ENCODE measurements at places on chromosomes 12 and 14.

- no peak for DNase-seq
Observed at GRCh38 chr12:101038289-101038871, 171.7 kb downstream of the SLC5A8 start.

GRCh38 chr12:55719371-55719770 lies 822 bp upstream of the RDH5 start:
- DNase-seq: no peak

- no peak for DNase-seq
Observed at GRCh38 chr12:1920436-1920835, 2.0 kb upstream of the CACNA2D4 start.

- peak; percentile 36 for DNase-seq
Observed at GRCh38 chr14:102795060-102795925, 18.0 kb downstream of the TRAF3 start.

DNA sequence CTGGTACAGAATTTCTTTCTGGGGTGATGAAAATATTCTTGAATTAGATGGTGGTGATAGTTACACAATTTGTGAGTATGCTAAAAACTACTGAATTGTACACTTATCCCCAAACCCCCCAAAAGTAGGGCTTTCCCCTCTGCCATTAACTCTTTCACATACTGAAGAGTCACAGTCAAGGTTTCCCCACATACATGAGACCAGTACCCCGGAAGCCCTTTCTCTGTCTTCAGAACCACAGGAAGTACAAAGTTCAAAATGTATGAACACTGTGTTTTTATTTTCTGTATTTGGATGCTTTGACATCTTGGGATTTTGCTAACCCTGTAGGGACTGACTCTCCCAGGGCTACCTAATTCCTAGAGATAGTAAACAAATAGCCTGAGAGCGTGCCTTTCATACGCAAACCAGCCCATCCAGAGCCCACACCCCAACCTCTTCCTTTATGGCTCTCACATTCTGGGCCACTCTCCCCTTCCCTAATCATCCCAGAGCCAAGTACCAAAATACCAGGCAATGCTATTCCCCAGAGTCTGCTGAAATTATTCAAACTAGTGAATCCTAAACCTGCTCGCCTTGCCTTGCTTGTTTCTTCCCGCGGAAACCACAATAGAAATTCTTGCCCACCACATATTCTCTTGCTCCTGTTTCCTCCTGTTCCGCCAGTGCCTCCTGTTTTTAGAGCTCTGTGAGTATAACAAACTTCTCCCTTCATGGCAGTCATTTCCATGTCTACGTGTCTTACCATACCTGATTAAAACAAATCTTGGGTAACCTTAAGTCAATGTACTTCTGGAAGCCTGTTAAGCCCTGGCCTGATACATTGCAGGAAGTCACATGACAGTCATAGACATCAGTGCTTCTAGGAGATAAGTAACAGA lies 524.8 kb downstream of the FUT8 start:
- no peak for DNase-seq

- no peak for DNase-seq
Observed at GRCh38 chr12:11752403-11753149, 103.1 kb downstream of the ETV6 start.

- no peak for DNase-seq
Observed at GRCh38 chr14:61549425-61549824, 145.9 kb upstream of the HIF1A start.

- no peak for DNase-seq
Observed at GRCh38 chr12:5047094-5047493, 3.4 kb downstream of the KCNA5 start.

DNA sequence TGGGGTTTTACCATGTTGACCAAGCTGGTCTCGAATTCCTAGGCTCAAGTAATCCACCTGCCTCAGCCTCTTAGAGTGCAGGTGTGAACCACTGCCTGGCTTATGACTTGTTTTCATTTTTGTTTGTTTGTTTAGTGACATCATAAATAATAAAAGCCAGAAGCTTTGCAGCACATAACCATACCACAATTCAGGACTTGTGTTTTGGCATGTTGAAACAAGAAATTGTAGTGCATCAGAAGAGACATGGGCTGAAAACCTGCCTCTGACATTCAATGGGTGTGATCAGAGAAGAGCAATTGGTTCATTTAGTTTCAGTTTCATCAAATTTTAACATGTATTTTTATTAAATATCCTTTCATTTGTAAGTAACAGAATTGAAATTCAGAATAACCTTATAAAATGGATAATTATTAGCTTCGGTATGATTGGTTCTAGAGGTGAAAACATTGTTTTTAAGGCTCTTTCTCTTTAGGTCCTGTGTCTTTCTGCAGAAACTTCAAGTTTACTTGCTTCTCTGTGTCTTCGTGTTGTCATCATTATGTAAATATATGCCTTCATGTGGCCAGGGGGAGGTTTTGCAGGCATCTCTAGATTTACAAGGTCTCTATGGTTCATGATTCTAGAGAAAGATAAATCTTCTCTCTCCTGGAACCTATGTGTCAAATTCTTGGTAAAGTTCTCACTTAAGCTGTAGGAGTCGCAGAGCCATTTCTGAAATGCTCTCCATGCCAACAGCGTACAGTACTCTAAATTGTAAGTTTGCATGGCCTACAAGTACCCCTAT lies 312.0 kb downstream of the KCNC2 start:
- no peak for DNase-seq

- no peak for DNase-seq
Observed at GRCh38 chr12:3005736-3006135, 46.5 kb downstream of the TEAD4 start.

DNA sequence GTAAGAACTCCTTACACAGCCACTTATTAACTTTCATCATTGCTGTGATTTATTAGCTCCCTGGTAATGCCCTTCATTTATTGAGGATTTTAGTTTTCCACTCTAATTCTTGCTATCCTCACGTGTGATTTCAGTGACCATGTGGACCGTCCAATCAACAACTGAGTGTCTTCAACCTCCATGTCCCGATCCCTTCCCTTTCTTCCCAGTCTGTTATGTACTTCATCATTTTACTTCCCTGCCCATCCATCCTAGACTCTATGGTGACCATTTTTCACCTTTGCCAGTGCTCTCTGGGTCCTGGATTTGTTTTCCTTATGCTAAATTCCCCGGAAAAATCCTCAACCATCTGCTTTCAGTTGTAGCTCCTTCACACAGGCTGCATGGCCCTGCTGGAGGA lies 111.0 kb downstream of the MSRB3 start:
- DNase-seq: no peak

GRCh38 chr12:21828136-21828775 lies 53.8 kb upstream of the KCNJ8 start:
- DNase-seq: peak; percentile 5

DNA sequence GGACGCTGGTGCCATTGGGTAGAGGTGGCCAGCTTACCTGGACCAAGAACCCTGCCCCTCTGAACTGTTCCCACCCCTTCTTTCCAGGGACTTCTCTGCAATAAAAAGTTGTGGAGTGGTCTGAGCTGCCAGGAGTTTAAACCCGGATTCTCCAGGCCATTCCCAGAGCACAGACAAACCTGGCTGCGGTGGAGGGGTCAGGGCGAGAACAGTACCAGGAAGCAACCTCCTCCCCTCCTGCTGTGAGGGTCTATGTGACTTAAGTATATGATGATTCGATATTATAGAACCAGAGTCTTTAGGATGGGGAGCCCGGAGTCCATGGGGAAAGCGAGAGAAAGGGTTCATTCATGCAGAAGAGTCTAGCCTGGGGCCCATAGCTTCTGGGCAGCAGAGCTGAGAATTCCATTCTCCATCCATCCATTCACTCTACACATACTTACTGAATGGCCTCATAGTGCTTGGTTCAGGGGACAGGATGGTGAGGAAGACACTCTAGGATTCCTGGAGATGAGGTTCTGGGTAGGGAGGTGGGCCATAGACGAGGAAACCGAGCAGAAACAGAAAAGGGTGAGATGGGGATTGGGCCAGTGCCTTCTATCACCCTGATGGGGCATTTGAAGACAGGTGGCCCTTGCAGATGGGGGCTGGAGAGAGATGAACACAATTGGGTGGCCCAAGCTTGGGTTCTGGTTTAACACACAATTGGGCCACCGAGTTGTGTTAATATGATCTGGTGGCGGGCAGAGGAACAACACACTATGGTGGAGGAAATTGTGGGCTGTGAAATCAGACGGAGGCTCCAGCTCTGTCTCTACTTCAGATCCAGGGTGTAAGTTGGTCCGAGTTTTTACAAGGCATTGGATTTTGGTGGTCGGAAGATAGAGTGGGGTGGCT lies 5.2 kb downstream of the KRT86 start:
- DNase-seq: no peak

- no peak for DNase-seq
Observed at GRCh38 chr12:11840366-11840765, 190.9 kb downstream of the ETV6 start.

- no peak for DNase-seq
Observed at GRCh38 chr14:22648506-22648905, 4.4 kb upstream of the OR6J1 start.

DNA sequence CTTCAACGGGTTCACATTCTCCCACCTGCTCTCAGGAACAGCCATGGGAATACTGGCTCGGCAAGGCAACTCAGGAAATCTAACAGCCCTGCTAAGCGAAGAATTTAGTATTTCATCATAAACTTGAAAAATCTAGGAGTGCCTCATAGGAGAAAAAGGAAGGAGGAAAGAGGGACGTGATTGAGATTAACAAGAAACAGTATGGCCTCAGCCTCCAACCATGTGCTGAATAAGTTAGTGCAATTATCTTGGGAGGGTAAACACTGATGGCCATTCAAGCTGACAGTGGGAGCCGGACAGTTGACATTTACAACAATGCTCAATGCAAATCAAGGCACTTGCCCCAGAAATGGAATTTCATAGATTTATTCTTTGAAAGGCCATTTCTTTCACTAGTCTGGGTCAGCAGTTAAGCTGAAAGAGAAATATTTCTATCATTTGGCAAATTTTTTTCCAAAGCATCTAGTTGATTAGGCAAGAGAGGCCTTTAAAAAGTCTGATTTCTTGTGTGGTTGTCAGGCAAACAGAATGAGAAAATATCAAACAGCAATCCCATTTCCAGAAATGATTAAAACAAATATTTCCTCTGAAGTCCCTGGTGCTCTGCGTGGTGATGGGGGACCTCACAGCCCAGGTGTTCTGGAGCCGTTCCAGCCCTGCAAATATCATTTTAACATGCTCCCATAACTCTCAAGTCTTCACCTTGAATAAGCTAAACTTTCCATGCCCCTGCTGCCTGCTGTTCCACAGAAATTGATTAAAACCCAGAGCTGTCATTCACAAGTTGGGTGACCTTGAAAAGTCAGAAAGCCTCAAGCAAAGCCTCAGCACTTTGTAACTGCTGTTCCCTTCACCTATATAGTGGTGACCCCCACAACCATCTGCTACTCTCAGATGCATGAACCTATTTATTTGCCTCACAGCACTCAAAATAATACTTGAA lies 121.6 kb downstream of the PHLDA1 start:
- DNase-seq: no peak

GRCh38 chr12:41302979-41303403 lies 114.9 kb downstream of the PDZRN4 start:
- no peak for DNase-seq

DNA sequence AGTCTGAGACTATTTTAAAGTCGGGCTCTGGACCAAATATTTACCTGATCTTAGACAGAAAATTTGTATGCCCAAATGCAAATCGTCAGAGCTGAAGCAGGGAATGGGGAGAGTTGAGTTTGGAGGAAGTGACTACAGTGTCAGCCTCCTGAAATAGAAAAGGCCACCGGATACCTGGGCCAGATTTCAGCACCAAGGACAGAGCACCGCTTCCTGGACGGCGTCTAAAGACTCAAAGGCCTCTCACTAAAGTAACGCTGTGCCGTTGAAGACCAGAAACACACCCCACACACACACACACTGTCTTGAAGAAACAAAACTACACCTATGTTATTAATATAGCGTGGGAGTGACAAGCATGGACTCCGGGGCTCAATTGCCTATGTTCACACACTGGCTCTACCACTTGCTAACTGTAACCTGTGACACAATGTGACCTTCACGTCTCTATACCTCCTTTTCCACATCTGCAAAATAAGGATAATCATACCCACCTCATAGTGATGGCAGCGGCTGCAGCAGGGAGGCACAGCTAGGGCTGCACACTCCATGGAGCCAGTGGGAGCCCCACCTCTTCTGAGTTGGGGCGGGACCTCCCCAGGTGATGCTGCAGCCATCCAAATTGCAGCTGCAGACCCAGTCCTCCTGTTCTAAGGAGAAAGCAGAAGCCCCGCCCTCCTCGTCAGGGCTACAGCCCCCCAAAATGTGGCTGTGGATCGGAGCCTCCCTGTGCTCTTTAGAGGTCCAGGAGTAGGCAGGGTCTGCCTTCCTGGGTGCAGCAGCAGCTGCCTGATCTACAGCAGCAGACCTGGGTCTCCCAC lies 35.6 kb downstream of the KRT76 start:
- DNase-seq: no peak

DNA sequence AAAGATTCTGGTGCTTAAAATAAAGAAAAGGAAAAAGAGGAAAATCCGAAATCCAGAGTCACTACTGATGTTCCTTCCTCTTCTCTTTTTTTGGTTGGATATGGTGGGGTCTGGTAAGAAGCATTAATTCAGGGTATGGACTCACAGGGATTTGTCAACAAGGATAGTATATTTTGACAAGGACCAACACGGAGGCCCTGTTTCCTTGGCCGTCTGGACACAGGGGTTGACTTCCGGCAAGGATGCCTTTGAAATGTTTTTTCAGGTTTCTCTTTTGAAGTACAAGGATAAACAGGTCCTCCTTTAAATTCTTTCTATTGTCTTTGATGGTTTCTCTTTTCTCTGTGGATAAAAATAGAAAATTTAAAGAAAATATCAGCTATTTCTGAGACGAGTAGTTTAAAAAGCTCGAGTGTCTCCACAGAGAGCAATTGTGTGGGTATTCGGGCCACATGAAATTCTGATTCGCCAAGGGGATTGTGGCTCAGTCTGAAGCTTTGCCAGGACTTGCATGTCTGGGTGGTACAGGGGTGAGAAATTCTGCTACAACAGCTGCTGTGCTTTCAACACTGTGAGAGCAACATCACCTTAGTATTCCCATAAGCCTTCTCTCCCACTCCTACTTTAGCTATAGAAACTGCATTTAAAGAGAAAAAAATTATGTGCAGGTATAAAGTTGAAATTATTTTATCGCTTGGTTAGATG lies 88.5 kb upstream of the CSRP2 start:
- DNase-seq: no peak

DNA sequence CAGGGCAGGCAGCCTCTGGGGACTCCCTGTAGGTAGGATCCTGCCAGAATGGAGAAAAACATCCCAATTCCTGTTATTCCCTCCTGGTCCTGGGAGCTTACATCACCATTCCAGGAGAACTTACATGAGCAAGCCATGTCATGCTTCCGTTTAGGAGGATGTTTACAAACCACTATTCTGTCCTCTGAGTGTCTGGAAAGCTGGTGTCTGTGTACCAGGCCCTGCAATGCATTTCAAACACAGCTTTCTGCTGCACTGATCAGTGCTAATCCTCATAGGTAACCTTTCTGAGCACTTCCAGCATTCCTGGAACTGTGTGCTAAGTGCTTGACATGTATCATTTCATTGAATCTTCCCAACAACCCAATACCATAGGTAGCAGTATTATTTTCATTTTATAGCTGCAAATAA lies 19.8 kb upstream of the MAP1LC3B2 start:
- DNase-seq: no peak

GRCh38 chr12:58502226-58502625 lies 418.1 kb downstream of the LRIG3 start:
- no peak for DNase-seq

All from brain pericyte (primary cell).